ENCODE measurements at places on chromosomes 7 and 10.

- no peak for DNase-seq
Measured at GRCh38 chr7:95427914-95428516, 6.8 kb downstream of the PON2 start.

DNA sequence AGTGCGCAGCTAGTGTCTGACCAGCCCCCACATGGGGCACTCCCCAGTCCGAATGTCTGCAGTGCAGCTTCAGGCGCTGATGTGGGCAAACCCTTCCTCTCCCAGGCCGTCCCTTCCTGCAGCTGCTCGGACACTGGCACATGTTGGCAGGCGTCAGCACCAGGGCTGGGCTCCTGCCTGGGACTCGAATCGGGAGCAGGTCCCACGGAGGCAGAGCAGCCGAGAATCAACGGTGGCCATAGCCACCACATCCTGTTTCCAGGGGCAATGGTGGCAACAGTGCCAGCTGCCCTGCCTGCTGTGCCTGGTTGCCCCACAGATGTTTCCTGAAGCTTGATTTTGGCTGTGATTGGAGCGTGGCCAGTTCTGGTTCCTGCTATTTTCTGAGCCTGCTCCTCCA lies 65.8 kb downstream of the MGMT start:
- no peak for DNase-seq

- no peak for DNase-seq
Measured at GRCh38 chr7:132072873-132073272, 503.4 kb downstream of the PLXNA4 start.

DNA sequence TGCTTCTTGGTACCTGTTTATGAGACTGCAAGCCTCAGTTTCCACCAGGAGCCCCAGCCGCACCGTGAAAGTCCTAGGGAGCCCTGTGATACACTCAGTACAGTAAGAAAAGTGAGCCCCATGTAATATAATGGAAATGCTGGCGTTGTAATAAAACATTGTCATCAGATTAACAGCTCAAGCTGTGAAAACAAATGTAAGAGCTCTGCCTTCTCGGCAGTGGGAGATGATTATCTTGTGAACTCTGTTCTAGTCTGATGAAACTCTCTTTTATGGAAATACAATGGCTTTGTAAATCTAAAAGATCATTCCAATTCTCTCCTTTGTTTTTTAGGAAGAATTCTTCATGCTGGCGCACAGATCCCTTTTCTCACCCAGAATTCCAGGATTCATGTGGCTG lies 299.9 kb downstream of the ABCA13 start:
- no peak for DNase-seq

- no peak for DNase-seq
Measured at GRCh38 chr7:138289082-138289481, 171.0 kb upstream of the TRIM24 start.

DNA sequence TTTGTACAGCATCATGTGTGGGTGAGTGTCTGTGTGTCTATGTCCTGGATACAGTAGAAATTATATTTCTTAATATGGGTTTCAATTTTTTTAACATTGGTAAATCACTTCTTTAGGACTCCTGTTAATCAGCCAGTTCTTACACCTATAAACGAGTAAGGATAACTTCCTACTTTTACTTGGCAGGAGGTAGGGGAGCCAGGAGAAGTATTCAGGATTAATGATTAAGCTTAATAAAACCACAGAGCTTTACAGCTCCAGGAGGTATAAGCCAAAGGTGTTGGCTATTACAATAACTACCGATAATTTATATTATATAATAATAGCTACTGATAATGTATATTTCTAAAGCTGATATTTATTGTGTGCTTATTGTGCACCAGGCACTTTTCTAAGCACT lies 1.7 kb upstream of the FAM3C start:
- DNase-seq, result no peak

- DNase-seq, result no peak
Measured at GRCh38 chr10:83542774-83543411, 596.4 kb upstream of the GHITM start.

DNA sequence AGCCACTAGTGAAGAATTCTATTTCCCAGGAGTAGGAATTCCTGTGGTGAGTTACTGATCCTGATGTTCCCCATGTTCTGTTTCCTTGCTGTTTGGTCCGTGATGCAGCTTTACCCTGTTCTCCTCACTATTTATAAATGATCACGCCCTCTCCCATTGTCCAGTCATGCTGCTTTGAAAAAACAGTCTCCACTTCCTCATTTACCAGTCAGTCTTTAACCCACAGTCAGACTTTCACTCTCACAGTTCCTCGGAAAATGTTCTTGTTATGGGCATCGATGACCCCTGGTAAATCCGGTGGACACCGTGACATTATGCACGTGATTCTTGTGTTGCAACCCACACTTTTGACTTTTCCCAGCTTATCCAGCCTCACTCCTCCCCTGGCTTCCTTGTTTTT lies 14.4 kb downstream of the SCIN start:
- no peak for DNase-seq

DNA sequence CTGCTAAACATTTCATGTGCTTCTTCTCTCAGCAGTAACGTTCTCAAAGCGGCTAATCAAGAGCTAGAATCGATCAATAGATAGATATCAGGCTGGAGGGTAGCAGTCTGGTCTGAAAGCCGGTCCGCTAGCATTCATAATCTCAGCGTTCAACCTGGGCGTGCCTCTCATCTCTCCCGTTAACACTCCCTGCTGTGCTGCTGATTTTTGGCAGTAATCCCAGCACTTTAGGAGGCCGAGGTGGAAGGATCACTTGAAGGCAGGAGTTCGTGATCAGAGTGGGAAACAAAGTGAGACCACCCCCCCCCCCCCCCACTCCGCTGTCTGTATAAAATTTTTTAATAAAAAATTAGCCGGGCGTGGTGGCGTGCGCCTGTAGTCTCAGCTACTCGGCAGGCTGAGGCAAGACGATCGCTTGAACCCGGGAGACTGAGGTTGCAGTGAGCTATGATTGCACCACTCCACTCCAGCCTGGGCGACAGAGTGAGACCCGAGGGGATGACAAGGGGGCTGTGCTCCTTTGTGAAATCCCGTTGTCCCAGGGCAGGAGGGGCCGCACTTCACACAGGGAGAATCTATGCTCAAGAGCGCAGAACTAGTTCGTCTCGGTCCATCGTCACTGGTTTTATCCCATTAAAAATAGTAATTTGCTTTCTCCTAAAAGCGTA lies 624 bp upstream of the CEP55 start:
- DNase-seq, result no peak

DNA sequence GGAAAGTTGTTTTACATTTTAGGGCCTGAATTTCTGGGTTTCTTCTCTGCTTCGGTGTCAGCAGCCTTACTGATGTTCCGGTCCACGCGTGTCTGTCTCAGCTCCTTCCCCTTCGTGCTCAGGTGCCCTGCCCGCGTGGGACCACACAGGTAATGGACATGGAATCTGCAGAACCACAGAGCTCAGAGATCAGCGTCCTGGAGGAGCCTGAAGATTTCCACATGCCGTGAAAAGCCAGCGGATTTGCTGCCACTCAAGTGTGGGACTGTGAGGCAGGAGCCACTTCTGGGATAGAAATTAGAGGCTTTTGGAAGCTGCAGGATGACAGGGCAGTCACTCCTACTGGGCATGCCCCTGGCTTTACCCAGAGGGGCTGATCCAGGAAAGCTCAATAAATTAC lies 666.1 kb upstream of the FOXK1 start:
- no peak for DNase-seq

DNA sequence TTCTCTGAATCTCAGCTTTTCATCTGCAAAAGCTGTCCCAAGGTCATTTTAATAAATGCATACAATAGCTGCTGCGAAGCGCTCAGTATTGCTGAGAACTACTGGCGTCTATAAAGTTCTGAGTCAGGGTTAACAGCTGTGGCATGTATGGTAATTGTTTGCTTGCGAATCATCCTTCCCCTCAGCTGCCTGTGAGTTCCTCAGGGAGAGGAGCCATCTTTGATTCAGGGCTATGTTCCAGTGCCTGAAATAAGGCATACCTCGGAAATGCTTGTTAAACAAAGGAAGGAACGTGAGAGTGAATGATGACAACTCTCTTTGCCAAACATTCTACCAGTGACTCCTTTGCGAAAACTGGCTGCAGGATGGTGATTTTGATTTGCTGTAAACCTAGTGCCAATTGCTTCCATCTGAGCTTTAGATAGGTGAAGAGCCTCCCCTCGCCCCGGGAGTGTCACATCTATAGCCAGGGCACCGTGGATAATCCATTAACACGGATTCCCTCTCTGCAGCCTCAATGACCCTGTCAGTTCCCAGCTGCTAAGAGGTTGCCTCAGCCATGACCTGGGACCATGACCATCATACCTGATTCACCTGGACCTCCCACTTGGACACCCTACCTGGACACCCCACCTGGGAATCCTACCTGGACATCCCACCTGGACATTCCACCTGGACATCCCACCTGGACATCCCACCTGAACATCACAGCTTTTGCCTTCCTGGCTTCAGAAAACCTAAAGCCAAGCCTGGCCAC lies 39.6 kb downstream of the GPRIN2 start:
- DNase-seq, result no peak

Measured in stimulated activated CD4-positive, alpha-beta T cell treated with anti-CD3 and anti-CD28 coated beads, Interleukin-1b, Interleukin-23, amount 100 ng/mL, for 1 hour (primary cell).